ENCODE measurements at places on chromosomes 1 and 21.

GRCh38 chr1:151546011-151546925, 6.2 kb downstream of the TUFT1 start:
- H3K36me3 ChIP-seq, result no peaks in the 10 kb centered on the region
- H3K4me3 ChIP-seq, result no peak overlapping the region
- H3K4me1 ChIP-seq, result peaks cover 9% of the 10 kb centered on the region
- H3K27me3 ChIP-seq, result no peaks in the 10 kb centered on the region
- no peak for ATAC-seq

- peaks cover 10% of the 10 kb centered on the region for H3K4me1 ChIP-seq
- peaks cover 32% of the 10 kb centered on the region for H3K27me3 ChIP-seq
- no peak for ATAC-seq
- H3K36me3 ChIP-seq, result no peaks in the 10 kb centered on the region
- no peak overlapping the region for H3K4me3 ChIP-seq
- H3K27ac ChIP-seq, result no peak overlapping the region
Measured at GRCh38 chr1:1022302-1023009, 2.5 kb downstream of the AGRN start.

DNA sequence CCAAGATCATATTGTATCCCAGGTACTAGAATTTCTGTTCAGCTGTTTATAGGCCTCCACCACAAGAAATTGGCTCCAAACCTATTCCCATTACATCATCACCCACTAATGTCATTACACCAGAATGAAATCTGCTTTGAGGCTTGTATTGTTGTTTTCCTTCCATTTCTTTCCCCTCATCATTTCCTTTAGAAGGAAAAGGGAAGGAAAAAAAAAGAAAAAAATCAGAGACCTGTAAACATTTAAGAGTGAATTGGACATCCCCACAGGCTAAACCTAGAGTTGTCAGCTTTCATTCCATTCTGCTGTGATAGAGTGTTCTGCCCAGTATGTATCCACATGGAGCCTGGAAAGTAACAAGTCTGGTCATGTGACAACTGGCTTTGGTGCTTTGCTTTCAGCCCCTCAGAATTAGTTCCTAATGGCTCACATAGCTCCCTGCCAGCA, 44.6 kb downstream of the NFYC start:
- H3K4me1 ChIP-seq, result peaks cover 53% of the 10 kb centered on the region
- no peak overlapping the region for H3K4me3 ChIP-seq
- no peak overlapping the region for H3K27ac ChIP-seq
- no peaks in the 10 kb centered on the region for H3K27me3 ChIP-seq

- no peak overlapping the region for H3K27ac ChIP-seq
- H3K36me3 ChIP-seq, result no peaks in the 10 kb centered on the region
- no peak for ATAC-seq
Measured at GRCh38 chr21:25636727-25637126, 2.3 kb upstream of the JAM2 start.

GRCh38 chr1:192266645-192267044, 50.1 kb upstream of the RGS21 start:
- H3K27me3 ChIP-seq, result no peaks in the 10 kb centered on the region
- no peaks in the 10 kb centered on the region for H3K4me1 ChIP-seq
- no peak for ATAC-seq
- H3K4me3 ChIP-seq, result no peak overlapping the region
- H3K36me3 ChIP-seq, result no peaks in the 10 kb centered on the region

DNA sequence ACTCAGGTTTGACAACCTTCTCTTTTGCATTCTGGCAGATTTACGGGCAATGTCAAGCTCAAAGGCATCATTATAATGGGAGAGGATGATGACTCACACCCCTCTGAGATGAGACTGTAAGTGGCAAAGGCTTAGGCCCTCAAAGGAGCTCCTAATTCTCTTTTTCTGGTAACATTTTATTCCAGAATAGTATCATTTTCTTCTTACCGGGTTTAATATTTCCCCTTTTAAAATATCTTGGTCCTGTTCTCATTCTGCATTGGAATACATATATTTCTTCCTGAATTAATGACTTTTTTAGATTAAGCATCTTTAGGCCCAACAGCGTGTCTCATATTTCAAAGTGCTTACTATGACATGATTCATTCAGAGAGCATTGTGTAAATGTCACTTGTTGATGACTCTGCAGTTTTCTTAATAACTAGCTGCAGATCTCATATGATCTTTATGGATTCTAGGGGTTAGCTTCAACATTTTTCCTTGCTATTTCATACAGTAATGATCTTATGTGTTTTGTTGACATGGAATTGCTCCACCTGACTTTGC, 1.7 kb downstream of the PITHD1 start:
- H3K4me1 ChIP-seq, result peaks cover 23% of the 10 kb centered on the region
- H3K27ac ChIP-seq, result no peak overlapping the region
- H3K27me3 ChIP-seq, result no peaks in the 10 kb centered on the region
- no peak for ATAC-seq
